ENCODE measurements at places on chromosomes 5 and 9. TPM values are rescaled to one million over a fixed set of nuclear protein-coding genes. Genes with fewer than 3 reads are reported as not detected.

GRCh38 chr5:51657340-51658240 is 274.3 kb downstream of the ISL1 start:
- H3K4me1 ChIP-seq = no peaks in the 10 kb centered on the region
- H3K27me3 ChIP-seq = no peaks in the 10 kb centered on the region
- DNase-seq = no peak

- no peak overlapping the region for H3K4me3 ChIP-seq
- H3K27ac ChIP-seq = no peak overlapping the region
- no peaks in the 10 kb centered on the region for H3K4me1 ChIP-seq
- H3K36me3 ChIP-seq = no peaks in the 10 kb centered on the region
Observed at GRCh38 chr5:111163000-111163399, 61.2 kb upstream of the CAMK4 start.

DNA sequence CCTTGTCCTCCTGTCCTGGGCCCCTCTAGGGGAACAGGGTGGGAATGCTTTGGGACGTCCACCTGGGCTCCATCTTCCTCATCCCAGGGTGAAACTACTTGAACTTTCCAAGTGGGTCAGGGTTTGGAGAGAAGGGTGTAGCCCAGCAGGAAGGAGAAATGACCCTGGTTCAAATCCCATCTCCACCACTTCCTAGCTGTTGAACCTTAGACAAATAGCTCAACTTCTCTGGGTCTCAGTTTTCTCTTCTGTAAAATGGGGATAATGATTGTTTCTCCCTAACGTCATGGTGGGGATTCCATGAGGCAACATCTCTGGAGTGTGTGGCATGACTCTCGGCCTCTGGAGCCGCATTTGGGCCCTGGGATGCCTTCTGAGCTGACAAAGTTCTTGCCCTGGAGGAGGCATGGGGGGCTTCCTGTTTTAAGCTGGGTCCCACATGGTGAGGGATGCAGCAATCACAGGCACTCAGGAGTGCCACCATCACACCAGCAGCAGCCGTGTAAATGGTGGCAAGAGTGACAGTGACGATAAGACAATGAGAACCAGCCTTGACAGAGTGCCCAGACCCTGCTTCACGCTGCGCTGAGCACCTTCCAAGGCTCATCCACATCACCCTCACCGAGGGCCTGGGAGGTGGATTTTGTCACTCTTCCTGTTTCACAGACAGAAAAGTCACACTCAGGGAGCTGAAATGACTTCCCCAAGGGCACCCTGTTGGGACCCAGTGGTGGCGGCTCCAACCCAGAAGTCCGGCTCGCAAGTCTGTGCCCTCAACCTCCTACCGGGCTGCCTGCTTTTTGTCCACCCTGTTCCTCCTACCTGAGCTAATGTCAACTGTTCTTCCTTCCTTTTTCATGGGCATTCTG is 69.5 kb upstream of the IER5L start:
- H3K27me3 ChIP-seq = no peaks in the 10 kb centered on the region
- no peak overlapping the region for H3K4me3 ChIP-seq
- no peak for DNase-seq
- H3K4me1 ChIP-seq = no peaks in the 10 kb centered on the region
- H3K27ac ChIP-seq = no peak overlapping the region

DNA sequence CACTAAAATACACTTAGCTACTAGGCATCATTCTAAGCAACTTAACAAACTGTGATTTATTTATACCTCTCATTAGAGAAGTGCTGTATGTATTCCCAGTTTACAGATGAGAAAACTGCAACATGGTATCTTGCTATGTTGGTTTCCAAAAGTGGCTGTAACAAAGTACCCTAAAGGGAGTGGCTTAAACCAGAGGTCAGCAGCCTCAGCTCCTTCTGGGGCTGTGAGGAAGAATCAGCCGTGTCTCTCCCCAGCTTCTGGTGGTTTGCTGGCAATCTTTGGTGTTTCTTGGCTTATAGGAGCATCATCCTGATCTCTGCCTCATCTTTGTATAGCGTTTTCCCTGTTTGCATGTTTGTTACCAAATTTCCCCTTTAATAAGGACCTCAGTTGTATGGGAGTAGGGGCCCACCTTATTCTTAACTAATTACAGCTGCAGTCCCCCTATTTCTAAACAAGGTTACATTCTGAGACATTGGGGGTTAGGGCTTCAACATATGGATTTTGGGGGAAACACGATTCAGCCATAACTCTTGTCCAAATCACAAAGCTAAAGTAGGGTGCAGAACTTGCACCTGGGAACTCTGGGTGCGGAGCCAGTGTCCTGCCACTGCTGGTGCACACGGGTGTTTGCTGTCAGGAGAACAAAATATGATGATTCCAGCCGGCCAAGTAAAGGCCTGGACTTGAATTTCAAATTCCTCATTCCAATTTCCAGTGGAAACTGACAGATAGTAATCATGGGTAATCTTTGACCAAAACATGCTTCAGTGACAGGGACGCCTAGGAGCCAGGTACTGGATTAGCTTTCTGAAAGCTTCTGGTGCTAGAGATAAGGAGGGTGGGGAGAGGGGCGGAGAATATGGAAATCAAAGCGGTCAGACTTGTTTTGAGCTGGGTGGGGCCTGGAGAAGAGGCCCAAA is 43.3 kb downstream of the RAI14 start:
- DNase-seq = no peak
- H3K27me3 ChIP-seq = no peaks in the 10 kb centered on the region
- H3K4me1 ChIP-seq = peaks cover 9% of the 10 kb centered on the region
- H3K27ac ChIP-seq = peak overlapping the region; percentile 62

GRCh38 chr9:125867751-125868415 is 120.7 kb downstream of the PBX3 start:
- H3K36me3 ChIP-seq = no peaks in the 10 kb centered on the region
- no peak for DNase-seq

DNA sequence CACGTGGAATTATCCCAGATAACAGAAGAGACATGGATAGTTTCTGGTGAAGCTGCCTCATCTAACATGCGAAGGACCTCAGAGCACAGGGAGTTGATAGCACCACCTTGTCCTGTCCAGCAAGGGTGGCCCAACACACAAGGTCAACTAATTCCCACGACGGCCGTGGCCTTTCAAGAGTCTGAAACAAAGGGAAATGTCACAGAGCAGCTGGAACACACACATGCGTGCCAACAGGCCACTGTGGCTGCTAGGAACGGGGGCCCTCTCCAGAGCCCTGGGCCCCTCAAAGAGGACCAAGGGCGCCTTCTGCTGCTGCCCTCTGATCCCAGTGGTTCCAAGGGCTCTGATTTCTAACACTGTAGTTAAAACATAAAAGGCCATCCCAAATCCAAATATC is 50.7 kb downstream of the SECISBP2 start:
- H3K27ac ChIP-seq = no peak overlapping the region
- no peaks in the 10 kb centered on the region for H3K4me1 ChIP-seq
- no peaks in the 10 kb centered on the region for H3K27me3 ChIP-seq
- no peaks in the 10 kb centered on the region for H3K36me3 ChIP-seq
- DNase-seq = no peak
- H3K4me3 ChIP-seq = no peak overlapping the region

ASTN2 gene
- total RNA-seq = 7.0 TPM

CCL21 gene
- total RNA-seq = 473 TPM

LURAP1L gene
- 104 TPM for total RNA-seq

SLC36A2 gene
- total RNA-seq = not detected
